EL (cell line): ENCODE measurements at places on chromosomes 7 and 10.
A peak's percentile ranks its signal among the peaks of the same experiment; 100 is the strongest.

DNA sequence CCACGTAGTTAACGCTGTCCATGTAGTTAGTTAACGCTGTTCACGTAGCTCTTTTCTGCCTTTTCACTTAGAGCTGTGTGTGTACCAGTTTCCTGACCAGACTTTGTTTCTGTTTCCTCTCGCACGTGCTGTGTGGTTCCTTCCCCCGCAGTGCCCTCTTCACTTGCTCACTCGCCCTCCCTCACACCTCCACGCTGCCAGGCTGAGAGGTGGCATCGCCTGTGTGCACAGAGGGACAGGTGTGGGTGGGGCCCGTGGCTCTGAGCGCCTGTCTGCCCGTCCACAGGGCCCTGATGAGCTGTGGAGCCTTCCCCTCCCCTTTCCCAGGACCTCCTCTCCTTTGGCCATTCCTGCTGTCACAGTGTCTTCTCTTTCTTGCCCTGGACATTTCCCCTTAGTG lies 30.6 kb downstream of the WDR37 start:
- no peak for DNase-seq

GRCh38 chr7:2374830-2375728 lies 20.5 kb downstream of the EIF3B start:
- DNase-seq = no peak

- peak; percentile 9 for DNase-seq
Measured at GRCh38 chr10:7891634-7892033, 73.3 kb downstream of the TAF3 start.

- DNase-seq = no peak
Measured at GRCh38 chr7:3246127-3246526, 54.9 kb upstream of the SDK1 start.

DNA sequence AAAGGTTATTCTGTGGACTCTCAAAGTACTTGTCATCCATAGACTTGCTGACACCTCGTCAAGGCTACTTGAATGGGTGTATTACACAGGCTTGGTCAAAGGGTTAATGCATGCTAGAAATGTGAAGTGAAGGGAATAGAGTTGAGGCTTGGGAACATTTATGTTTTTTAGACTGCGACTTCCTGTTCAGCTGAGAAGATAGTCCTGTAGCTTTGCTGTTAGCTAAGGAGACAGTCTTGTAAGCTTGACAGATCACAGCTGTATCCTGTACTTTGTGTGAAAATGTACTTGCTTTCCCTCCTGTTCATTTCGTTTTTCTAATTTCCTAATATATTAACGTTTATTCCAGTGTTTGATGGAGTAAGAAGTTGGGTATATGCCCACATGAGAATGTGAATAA lies 52.1 kb downstream of the ADD3 start:
- DNase-seq = no peak

DNA sequence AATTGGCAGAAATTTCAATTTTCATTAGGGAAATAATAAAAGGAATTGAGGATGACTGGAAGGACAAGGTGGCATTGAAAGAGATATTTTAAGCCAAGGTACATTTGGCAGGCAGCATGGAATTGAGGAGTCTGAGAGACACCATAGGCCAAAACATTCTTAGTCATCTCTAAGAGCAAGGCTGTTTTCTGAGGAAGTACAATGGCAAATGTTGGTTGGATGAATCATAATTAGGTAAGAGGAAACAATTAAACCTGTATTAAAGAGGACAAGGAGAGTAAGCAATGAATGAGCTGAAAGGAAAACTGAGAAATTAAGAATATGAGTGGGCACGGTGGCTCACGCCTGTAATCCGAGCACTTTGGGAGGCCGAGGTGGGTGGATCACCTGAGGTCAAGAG lies 86.3 kb downstream of the MRPL32 start:
- no peak for DNase-seq

- no peak for DNase-seq
Measured at GRCh38 chr7:107972075-107972482, 30.9 kb downstream of the LAMB1 start.

DNA sequence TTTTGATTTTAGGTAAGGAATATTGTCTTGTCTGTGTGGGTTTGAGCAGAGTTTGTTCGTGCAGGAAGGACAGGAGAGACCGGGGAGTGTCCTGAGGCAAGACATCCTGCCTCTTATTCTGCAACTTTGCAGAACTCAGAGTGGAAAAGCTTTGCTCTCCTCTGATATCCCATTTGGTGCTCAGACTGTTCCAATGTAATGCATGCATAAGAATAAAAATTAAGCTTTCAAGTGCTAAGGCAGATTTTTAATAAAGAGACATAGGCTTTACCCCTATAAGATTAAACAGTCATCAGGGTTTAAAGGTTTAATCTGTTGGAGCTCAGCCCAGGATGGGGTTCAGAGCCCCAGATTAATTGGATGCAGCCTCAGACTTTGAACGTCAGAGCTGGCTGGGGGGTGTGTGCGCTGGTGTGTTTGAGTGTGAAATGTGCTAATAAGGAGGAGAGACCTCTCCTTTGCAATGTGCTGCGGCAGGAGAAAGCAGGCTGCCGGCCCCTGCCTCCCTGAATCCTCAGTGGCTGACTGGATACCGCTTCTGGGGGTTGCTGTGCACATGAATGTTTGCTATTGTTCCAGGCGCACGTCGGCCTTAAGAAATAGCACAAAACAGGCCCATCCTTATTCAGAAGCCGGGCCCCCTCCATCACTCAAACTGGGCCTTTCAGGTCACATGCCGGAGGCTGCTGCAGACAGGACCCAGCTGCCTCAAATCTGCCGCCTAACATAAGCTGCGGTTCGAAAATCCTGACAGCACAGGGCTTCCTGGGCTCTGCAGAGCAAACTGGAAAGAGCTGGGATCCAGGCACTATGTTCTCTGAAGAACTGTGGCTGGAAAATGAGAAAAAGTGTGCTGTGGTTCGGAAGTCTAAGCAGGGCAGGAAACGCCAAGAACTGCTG lies 84.1 kb upstream of the PRR15 start:
- DNase-seq = no peak

- peak; percentile 88 for DNase-seq
Measured at GRCh38 chr7:134905375-134905774, 80.9 kb upstream of the AGBL3 start.

- DNase-seq = no peak
Measured at GRCh38 chr7:94440451-94441039, 45.9 kb downstream of the COL1A2 start.

DNA sequence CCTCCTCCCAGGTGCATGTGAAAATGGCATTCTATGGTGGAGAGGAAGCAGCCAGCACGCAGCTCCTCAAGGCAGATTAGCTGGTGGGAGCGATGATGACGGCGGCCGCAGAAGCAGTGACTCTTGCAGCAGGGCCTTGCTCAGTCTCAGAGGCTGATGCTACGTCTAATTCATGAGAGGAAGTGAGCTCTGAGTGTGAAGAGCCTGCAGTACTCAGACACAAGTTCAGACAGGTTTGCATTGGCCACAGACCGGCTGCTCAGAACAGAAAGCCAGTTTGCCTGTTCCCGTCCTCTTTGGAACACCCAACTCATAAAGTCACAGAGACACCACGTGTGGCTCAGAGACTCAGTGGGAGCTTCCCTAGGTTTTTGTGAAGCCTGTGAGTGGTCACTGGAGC lies 136.5 kb downstream of the ADARB2 start:
- DNase-seq = no peak

DNA sequence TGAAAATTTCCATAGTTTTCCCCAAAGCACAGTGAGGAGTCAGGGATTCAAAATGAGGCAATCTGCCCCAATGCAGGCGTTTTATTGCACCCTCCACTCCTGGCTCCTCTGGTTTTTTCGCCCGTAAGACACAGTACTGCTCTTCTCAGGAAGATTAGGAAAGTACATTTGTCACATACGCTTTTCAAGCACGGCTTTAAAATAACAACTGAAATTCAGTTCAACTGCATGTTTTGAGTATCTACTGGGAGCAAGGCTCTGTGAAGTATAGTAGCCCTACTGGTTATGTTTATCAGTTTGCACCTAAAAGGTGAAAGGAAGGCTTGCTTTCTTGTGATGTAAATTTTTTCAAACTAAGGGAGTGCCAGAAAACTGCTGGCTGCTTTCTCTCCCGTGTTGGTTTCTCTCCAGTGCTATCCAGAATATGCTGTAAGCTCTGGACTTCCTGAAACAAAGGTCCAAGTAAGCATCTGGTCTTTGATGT lies 1.9 kb upstream of the SGMS1 start:
- DNase-seq = peak; percentile 7

DNA sequence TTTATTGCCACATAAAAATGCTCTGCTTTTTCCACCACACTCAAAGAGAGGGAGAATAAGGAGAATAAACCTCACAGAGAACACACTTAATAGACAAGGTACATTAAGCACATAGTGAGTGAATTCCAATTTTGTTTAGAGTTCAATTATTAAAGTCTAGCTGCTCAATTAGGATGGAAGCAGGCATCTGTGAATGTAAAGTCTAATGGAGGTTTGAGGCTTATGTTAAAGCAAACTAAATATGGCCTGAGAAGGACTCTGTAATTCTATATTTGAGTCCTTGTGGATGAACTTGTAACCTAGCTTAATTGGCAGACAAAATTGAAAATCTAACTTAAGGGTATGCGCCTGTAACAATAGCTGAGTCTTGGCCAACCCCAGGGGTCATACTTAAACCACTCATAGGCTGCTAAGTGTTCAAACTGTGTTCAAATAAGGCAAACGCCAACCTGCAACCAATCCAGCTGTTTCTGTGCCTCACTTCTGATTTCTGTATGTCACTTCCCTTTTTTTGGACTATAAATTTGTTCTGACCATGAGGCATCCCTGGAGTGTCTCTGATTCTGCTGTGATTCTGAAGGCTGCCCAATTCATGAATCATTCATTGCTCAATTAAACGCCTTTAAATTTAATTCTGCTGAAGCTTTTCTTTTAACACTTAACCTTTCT lies 31.3 kb upstream of the NME8 start:
- DNase-seq = no peak

DNA sequence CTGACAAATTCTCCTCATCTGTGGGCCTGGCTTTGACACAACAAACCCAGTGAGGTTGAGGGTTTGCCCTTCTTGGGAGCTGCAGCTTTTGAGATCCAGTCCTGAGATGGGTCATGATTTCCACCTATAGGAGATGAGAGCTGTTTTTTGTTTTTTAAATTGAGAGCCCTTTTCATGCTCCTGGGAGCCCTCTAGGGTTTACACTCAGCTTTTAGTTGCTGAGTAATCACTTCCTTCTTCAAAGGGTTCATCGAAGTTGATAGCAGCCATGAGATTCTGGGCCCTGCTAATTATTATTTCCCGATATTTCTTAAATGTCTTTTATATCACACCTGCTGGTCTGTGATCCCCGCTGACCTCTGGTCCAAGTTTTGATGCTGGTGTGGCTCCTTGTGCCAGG lies 47.3 kb upstream of the VIPR2 start:
- no peak for DNase-seq

GRCh38 chr10:80458638-80459037 lies 4.5 kb downstream of the TSPAN14 start:
- no peak for DNase-seq

- no peak for DNase-seq
Measured at GRCh38 chr7:95874129-95874528, 101.8 kb downstream of the DYNC1I1 start.

GRCh38 chr10:84683550-84683949 lies 355.2 kb downstream of the CCSER2 start:
- no peak for DNase-seq

DNA sequence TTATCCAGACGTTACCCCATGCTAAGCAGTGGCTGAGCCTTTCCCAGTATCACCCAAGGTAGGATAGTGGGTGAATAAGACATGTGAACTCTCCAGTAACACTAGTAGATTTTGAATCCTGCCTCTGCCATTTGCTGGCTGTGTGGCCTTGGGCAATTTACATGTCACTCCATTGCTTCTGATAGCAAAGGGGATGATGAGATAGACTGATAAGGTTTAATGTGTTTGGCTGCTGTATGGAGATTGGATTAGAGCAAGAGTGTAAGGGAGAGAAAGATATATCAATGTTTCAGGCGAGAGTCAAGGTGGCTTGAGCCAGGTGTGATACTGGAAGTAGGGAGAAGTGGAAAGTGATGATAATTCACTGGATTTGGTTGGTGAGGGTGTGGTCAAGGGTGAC lies 40.1 kb upstream of the EEPD1 start:
- no peak for DNase-seq

DNA sequence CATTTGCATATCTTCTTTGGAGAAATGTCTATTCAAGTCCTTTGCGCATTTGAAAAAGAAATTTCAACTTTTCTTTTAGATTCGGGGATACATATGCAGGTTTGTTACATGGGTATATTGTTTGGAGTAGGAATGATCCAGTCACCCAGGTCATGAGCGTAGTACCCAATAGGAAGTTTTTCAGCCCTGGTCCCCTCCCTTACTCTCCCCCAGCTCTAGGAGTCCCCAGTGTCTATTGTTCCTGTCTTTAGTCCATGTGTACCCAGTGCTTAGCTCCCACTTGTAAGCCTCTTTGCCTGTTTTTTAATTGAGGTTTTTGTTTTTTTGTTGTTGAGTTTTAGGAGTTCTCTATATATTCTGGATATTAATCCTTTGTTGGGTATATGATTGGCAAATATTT lies 63.3 kb downstream of the SND1 start:
- DNase-seq = no peak

- no peak for DNase-seq
Measured at GRCh38 chr7:76998285-76998589, 33.9 kb downstream of the SPDYE17 start.

GRCh38 chr10:24701447-24701846 lies 22.2 kb downstream of the ARHGAP21 start:
- DNase-seq = peak; percentile 32

- DNase-seq = no peak
Measured at GRCh38 chr7:47382200-47382599, 199.7 kb downstream of the TNS3 start.

GRCh38 chr10:44893604-44894468 lies 17.3 kb upstream of the TMEM72 start:
- no peak for DNase-seq

DNA sequence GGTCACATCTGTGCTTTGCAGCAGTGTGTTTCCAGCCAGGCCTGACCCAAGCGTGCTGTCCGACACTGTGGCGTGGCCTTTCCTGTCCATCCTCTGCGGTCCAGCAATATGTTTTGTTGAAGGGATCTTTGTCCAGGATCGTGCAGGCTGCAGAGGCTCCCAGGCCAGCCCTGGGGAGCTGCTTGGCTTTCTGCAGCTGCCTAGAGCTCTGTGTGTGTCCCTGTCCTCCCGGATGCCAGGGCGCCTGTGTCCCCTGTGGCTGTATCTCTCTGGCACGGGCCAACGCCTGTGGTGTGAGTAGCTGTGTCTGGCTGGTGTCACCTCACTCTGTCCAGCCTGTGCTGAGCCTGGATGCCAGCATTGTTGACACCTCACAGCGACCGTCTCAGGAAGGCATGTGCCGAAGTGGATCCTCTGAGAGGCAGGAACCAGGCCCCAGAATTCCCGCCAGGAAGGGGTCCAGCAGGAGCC lies 94.5 kb downstream of the INPP5A start:
- no peak for DNase-seq
